ENCODE measurements at places on chromosomes 16 and 17.

DNA sequence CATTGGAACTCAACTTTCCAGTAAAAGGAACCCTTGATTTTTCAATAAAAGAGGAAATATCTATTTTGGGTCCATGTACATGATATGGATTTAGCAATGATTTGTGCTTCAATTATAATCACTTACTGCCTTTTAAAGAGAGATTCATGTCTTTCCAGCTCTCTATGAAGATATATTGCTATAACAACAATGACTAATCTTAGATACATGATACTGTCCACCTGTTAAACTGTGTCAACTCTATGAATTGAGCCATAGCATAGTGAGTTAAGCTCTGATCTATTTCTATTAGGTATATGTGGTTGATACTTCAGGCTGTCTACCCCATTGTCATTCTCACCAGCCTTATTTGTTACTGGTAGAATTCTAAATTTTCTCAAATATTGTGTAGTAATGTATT lies 15.0 kb upstream of the MPHOSPH6 start:
- no peak for DNase-seq

- DNase-seq = no peak
Measured at GRCh38 chr17:37430051-37430627, 23.5 kb downstream of the TADA2A start.

- DNase-seq = no peak
Measured at GRCh38 chr16:78805556-78805955, 706.1 kb downstream of the WWOX start.

DNA sequence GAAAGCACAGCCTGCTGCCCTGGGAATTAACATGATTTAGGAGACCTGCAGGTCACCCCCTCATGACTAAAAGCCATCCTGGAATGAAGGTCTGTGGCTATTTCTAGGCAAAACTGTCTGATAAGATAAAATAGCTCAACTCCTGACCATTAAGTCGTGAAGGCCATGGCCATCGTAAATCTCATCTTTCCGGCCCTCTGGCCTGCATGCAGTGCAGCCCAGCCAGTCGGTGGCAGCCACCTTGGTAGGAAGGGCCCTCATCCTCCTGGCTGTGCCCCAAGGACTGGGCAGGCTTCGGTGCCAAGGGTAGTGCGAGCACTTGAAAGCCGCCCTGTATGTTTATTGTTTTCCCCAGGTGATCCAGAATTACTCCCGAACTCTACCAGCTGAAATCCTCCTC lies 18.2 kb upstream of the MEOX1 start:
- DNase-seq = no peak

- no peak for DNase-seq
Measured at GRCh38 chr17:1713160-1713877, 3.1 kb upstream of the TLCD2 start.

- DNase-seq = no peak
Measured at GRCh38 chr17:44222112-44222869, 2.8 kb upstream of the UBTF start.
